GM03348 (cell line): ENCODE measurements at places on chromosomes 1 and 21.
A peak's percentile ranks its signal among the peaks of the same experiment; 100 is the strongest.

DNA sequence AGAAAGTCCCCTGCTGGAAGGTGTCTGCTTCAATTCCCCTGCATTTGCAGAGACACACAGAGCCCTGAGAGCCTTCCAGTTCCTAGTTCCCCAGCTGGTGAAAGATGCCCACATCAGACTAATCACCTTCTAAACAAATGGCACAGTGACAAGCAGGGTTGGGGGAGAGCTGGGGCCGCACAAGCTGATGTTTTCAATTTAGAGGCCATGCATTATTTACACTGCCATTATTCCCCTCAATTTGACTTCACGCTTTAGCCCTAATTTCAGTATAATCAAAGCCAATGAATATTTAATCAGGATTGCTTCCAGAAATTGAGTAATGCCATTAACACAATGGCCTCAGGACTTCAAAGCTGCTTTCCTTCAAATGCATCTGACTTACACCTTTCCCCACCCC, 81.5 kb downstream of the BEND5 start:
- no peak for DNase-seq

GRCh38 chr1:233960386-233960785, 55.9 kb downstream of the SLC35F3 start:
- DNase-seq: no peak

DNA sequence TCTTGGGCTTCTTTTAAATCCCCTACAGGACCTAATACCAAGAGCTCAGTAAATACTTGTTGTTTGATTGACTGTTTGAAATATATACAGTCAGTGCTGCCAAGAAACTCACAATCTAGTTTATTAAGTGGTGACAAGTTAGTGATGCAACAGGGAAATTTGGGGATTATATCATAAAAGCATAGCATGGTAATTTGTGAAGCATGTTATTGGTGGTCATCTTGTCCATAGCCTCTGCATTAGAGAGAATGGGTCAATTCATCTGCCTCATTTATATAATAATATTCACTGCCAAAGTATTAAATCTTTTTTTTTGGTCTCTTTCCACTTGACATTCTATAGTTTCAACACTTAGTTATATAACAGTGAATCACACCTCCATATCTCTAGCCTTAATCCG, 138.2 kb upstream of the SPAG17 start:
- DNase-seq: no peak

DNA sequence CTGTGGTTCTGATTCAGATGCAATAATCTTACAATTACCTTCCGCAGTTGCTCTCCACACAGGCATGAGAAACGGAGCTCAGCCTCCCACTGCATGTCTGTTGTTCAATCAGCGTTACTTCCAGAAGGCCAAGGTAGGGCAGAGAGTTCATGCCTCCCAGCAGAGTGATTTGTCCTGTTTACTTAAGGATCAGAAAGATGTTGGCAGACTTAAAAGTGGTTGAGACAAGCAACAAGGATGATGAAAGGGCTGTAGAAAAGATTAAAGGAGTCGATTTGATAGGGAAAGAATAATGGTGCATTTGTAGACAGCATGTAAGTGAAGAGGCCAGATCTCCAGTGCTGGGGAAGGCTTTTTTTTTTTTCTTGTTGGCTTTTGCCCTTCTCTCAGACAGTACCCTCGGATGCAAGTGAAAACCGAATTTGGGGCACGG, 26.6 kb downstream of the ARMH1 start:
- no peak for DNase-seq

DNA sequence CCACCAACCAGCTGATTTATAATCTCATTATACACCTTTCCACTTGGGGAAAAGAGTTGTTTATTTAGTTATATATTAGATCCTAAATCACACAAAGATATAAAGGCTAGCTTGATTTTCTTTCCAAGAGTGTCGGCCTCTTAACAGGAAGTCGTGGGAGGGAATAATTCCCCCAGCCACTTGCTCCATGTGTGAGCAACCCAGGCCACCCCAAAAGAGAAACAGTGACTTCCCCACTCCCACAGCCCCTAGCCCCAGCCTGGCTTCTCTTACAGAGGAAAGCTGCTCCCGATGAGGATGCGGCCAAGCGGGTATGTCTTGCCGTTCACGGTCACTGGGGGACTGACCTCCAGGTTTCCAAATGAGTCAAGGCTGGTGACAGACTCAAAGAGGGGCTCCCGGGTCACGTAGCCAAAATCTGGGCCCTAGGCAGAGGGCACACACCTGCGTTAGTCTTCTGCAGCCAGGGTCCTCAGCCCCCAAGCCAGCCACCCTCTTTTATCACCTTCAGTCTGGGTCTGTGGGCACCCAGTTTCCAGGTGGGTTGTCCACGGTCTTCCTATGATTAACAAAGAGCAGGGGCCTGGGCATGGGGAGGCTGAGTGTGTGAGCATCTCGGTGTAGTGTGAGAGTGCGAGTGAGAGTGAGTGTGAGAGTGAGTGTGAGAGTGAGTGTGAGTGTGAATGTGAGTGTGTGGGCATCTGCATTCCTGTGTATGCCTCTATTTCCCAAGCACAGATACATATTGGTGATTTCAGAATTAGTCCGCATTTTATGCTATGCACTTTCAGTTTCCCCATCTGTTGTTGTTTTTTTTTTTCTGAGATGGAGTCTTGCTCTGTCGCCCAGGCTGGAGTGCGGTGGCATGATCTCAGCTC, 25.4 kb upstream of the SDHB start:
- DNase-seq: no peak

DNA sequence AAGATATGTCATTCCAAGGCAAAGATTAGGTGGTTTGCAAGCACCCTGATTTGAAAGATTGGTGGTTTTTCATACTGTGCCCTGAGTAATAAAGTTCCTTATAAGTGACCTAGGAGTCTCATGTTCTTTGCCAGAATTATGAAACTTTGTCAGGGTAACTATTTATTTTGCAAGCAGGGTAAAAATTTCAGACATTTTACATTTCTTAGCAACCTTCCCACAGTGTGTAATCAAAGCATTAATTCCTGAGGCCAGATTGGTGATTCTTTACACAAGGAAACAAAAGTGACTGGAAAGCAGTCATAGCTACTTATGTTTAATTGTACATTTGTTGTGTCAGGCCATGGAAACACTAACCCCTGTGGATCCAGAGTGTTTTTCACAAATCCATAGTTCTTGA, 998.0 kb upstream of the B3GALT2 start:
- DNase-seq: no peak

DNA sequence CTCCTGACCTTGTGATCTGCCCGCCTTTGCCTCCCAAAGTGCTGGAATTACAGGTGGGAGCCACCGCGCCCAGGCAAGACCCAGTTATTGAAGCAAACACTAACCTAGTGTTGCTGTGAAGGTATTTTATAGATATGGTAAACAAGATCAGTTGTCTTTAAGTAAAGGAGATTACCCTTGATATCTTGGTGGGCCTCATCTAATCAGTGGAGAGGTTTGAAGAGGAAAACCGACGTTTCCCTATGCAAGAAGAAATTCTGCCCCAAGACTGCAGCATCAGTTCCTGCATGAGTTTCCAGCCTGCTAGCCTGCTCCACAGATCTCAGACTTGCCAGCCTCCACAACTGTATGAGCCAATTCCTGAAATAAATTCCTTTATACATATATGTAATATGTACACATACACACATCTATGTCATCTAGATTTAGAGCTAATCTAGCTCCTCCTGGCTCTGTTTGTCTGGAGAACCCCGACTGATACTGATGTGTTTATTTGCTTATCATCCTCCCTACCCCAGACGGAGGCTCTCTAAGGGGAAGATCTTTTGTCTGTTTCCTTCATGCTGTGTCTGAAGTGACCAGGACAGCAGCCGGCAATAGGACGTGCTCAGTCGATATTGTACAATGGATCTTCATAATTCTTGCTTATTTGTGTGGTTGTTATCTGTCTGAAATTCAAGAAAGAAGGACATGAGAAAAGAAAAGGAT, 90.9 kb downstream of the IER5 start:
- DNase-seq: no peak

DNA sequence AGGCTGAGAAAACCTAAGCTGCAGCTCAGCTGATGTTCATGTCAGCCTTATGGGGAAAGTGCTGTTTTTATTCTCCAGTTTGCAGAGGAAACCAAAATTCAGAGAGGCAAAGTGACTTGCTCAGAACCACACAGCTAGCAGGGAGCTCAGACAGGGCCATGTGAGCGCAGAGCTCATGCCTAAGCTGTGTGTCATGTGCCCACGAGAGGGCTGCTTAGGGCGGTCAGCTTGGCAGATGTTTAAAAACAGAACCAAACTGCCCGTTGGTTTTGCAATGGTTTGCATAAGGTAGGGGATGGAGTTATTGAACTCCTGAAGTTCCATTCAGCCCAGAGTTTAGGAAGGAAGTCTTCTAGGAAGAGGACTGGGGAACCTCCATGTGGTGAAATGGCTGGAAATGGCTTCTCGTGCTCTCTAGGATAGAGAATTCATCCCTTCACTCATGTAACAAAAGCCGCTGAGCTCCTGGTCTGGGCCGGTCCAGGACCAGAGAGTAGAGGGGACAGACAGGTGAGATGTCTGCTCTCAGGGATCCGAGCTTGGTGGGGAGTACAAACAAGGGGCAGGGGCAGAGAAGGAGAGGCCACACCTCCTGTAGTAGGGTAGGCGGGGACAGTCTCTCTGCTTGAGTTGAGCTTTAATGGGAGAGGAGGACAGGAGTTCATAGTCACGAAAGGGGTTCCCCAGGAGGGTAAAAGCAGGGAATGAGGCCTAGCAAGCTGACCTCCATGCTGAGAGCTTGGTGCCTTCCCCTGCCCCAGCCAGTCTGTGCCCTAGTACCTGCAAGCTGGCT, 46.9 kb downstream of the ARHGEF10L start:
- DNase-seq: peak; percentile 93

DNA sequence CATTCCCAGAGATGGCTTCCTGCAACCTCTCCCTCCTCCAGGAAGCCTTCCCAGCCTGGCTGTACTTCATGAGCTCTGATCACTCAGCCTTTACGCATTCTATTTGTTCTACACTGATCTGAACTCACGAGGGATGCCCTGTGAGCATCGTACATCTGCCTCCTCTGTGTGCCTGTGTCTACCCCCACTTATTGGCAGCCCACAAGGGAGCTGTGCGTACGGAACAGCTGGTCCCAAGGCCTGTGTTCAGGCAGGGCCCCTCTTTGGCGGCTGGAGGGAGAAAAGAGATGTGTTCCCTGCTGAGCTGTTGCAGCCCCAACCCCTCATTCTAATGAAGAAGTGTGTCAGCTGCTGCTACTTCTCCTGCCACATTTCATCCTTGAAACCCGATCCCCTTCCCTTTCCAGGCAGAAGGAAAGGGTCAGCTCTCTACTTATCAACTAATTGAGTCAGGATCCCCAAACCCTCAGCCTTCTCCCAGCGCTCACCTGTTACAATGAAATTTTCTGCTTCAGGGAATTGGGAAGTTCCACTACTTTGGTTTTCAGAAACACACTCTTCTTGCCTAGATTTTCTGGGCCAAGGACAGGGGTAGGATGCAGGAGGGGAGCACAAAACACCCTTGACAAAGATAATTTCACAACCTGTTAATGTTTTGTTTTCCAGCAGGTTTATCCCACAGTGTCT, 3.2 kb downstream of the INKA2 start:
- no peak for DNase-seq

- no peak for DNase-seq
Observed at GRCh38 chr1:248906753-248907661, 972 bp downstream of the PGBD2 start.

- DNase-seq: no peak
Observed at GRCh38 chr1:205434738-205435137, 12.9 kb upstream of the LEMD1 start.

- DNase-seq: no peak
Observed at GRCh38 chr1:168933141-168933805, 173.2 kb upstream of the ATP1B1 start.

GRCh38 chr21:32359719-32360260, 33.0 kb downstream of the URB1 start:
- DNase-seq: peak; percentile 29

- no peak for DNase-seq
Observed at GRCh38 chr1:233617025-233617424, 3.1 kb downstream of the KCNK1 start.

DNA sequence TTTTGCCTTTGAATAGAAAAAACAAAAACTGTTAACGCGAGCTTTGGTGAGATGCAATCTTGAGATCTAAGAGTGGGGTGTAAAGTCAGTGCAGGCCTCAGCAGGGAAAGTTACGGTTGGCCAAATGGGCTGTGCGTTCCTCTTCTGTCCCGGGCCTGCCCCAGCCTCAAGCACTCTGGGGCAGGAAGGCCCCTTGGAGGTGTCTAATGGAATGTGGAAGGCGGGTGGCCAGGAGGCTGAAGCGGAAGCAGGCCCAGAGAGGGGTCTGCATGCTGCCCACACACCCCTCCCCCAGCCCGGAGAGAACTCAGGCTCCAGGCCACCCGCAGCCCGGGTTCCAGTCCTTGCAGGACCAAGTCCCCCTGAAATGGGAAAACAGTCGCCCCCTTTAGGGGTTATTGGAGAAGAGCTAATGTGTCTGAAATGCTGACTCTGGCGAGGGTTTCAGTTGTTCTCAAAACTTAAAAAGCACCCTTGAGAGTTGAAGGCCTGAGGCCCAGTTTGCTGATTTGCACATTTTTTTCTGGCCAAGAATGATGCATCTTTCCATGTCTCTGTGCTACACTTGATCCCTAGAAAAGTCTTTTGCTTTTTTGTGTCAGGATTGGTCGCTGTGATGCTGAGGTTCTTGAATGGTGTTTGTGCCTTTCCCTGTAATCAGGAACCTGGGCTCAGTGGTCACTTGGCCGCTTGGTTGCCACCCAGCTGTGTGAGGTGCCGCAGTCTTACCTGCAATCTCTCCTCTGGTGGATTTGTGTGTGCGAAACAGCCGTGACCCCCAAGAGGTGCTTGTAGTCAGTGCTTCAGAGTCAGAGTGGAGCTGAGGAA, 2.0 kb downstream of the COL18A1 start:
- no peak for DNase-seq

GRCh38 chr1:246450611-246451251, 56.3 kb downstream of the SMYD3 start:
- peak; percentile 51 for DNase-seq

DNA sequence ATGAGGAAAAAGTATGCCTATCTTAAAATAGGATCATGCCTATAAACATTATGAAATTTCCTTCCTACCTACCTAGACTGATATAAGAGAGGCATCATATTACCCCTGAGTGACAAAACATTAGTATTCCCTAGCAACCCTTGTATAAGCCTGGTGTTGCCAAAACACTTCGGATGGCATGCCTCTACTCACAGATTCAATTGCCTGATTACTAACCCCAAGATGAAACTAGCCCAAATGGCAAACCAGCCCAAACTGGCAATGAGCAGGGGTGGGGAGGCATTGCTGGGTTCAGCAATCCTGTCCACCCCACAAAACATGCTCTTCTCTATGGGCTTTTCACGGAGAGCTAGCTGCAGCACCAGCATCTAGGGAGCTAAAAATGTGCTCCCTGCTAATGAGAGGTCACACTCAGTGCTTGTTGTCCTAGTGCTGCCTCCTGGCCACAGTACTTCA, 13.9 kb downstream of the PALMD start:
- DNase-seq: no peak

- DNase-seq: peak; percentile 88
Observed at GRCh38 chr1:109277434-109278204, 5.3 kb downstream of the PSRC1 start.

DNA sequence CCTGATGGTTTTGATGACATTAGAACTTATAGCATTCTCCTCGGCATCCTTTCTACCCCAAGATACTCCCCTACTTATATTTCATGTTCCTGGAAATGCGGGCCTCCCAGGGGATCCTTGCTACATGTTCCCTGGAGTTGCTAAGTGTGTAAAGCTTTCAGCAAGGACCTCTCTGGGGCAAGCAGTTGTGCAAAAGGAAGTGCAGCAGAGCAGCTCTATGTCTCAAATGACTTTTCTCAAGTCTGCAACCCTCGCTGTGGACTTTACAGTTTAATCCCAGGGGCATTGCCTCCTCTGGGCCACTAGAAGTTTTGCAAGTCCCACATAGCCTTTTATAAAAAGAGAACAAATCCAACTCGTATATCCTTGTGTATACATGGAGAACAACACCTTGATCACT, 20.8 kb upstream of the MNDA start:
- no peak for DNase-seq

- DNase-seq: no peak
Observed at GRCh38 chr21:25402134-25402961, 204.9 kb downstream of the MRPL39 start.
